ENCODE measurements at places on chromosomes 6 and 20.

- DNase-seq: no peak
Measured at GRCh38 chr6:143374014-143374413, 76.5 kb downstream of the ADAT2 start.

GRCh38 chr6:138287144-138287955 lies 69.1 kb upstream of the PBOV1 start:
- DNase-seq: no peak

DNA sequence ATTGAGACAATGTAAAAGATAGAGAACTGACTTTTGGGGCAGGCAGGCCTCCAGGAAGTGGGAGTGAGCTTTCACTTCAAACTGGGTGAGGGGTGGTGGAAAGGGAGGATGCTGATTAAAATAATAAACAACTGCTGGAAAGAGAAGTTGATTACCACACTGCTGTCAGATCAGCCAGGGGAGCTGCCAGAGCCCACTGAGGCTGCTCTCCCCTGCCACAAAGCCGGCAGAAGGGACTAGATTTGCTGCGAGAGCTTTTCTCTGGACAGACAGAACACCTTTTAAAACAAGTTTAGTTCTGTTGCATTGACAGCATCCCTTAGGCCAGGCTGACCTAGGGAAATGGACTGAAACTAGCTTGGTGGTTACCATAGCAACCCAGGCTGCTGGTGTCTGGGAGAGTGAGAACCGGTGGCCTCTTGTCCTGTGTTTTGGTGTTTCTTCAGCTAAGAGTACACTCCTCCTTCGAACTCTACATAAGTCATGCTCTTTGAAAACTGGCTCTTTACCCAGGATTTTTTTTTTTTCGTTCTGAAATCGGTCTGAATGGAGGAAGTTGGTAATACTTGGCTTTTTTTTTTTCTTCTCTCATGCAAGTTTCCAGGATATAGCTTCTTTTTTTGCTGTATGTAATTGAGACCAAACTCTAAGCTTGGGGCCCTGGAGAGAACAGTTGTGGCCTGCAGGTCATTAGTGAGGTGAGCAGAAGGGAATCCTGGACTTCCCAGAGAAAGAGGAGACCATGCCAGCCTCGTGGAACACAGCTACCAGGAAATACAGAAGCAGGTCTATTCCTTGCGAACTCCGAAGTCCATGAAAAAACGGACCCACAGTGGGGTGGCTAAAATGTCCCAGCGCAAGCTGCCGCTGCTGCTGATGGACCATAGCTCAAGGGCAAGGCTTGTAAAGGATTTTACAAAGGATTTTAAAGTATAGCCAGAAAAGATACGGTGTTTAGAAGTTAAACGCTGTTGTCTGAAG lies 374.4 kb downstream of the UTRN start:
- DNase-seq: no peak

DNA sequence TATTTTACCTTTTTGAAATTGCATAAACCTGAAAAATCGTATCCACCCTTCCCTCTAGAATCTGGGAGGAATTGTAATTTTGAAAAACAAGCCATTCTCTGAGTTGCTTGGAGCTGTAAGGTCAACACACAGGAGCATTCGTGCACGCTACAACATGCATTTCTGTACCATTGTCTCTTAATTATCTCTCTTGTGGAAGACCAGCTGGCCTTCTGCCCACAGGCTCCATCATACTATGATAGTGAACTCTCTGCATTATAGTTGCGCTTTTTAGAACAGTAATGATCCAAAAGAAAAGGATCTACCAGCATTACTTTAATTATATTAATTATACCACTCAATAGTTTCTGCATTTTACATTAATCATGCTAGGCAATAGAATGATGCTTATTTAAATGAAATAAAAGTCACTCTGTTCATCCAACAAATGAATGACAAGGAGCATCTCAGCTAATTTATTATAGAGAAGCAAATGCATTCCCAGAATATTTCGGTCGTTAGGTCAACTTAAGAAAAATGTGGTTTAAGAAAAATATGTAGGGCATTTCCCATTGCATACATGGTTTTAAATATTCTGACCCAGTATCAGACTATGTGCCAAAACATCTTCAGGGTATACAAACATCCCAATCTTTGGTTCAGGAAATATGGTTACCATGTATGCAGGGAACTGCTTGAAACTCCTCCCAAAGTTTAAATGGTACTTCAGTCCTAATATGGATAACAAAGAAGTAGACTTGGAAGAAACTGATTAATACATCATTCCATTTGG lies 263.5 kb downstream of the TFAP2A start:
- no peak for DNase-seq

DNA sequence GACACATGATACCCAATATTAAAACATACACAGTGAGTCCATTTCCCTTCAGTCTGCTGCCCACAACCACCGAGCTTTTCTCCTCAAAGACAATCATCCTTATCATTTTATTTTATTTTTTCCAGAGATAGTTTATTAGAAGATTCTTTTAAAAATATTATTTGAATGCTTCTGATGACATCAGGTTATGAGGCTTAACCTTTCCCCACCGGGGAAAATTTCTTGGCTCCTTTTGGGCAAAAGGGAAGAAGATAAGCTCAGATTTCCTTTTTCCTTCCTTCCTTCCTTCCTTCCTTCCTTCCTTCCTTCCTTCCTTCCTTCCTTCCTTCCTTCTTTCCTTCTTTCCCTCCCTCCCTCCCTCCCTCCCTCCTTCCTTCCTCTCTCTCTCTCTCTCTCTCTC lies 149.5 kb upstream of the CITED2 start:
- DNase-seq: no peak

- DNase-seq: no peak
Measured at GRCh38 chr20:63165356-63166192, 50.4 kb downstream of the YTHDF1 start.

DNA sequence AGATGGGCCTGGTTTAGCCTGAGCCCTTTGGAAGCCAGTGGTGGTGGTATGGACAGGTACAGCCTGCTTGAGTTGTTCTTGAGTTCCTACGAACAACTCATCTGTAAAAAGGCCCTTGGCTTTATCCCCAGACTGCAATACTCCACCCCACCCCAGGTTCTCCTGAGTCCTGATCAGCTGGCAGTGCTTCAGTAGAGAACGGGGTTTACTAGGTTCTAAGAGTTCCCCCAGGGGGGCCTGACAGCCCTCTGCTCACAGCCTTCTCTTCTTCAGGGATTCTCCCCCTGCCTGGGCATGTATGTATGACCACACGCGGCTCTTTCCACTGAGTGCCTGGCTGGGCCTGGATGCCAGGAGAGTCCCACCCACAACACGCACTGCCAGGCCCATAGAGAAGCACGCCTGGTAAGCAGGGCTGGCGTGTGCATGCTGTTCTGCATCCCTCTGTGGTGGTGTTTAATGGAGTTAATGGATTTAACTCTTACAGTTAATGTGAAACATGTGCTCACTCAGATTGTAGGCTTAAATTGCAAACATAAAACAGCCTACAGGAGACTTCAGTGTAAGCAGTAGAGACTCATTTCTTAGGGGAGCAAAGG lies 44.3 kb upstream of the SLC4A11 start:
- no peak for DNase-seq

DNA sequence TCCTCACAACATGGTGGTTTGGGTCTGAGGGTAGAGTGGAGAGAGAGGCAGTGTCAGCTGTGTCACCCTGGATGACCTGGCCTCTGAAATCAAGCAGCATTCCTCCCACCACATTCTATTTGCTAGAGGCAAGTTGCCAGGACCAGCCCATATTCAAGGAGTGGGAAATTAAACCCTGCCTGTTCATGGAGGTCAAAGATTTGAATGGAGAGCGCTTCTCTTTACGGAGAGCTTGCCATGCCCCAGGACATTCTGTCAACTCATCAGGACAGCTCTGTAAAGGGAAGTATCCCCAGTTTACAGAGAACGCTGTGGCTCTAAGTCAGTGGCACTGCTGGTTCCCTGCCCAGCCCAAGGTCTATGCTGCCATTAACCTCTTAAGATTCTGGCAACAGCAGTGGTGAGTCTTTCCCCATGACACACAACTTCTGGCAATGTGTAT lies 90.0 kb upstream of the INSM1 start:
- DNase-seq: no peak

DNA sequence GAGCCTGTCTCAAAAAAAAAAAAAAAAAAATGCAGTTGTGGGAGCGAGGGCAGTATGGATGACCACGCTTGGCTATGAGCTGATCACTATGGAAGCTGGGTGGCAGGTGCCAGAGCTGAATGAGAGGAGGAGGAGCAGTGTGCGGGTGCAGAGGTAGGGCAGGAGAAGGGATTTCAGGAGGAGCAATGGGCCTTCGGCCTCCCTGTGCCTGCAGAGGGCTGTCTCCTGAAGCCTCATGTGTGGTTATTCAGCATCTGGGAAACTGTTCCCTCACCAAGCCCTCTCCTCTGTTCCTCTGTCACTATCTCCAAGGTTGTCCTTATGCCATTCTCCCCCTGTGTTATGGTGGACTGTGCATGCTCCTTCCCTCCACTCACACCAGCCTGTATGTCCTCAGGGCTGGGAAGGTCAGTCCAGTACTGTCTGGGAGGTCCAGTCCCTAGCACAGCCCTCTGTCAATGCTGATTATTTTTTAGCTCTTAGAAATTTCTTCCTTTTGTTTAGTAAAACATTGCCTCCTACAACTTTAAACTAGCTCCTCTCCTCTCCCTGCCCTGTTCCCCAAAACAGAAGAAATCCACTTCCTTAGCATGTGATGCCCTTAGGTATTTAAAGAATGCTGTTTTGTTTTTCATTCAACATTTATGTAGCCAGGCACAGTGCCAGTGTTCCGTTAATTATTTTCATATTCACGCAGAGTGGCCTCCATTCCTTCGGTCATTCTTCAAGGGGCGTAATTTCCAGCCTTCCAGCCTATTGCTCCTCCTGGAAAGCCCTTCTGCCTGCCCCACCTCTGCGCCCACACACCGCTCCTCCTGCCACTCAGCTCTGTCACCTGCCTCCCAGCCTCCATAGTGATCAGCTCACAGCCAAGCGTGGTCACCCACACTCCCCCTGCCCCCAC lies 48.9 kb downstream of the CNBD2 start:
- no peak for DNase-seq

DNA sequence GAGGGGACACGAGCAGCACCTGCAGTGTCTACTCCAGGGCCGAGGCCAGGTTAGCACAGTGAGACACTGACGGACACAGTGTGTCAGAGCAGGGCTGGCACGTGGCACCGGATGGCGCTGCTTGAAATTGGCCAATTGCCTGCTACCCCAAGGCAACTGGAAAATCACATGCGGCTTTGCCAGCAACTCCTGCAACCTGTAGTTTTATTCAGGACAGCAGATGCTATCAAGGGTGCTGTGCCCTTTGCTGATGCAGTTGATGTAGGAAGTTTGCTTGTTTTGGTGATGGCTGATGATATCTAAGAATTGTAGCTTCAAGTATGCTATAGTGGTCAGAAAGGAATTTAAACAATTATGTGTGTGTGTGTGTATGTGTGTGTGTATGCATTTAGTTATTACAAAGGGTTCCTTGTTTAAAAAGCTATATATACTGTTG lies 25.9 kb downstream of the RIN2 start:
- DNase-seq: no peak

DNA sequence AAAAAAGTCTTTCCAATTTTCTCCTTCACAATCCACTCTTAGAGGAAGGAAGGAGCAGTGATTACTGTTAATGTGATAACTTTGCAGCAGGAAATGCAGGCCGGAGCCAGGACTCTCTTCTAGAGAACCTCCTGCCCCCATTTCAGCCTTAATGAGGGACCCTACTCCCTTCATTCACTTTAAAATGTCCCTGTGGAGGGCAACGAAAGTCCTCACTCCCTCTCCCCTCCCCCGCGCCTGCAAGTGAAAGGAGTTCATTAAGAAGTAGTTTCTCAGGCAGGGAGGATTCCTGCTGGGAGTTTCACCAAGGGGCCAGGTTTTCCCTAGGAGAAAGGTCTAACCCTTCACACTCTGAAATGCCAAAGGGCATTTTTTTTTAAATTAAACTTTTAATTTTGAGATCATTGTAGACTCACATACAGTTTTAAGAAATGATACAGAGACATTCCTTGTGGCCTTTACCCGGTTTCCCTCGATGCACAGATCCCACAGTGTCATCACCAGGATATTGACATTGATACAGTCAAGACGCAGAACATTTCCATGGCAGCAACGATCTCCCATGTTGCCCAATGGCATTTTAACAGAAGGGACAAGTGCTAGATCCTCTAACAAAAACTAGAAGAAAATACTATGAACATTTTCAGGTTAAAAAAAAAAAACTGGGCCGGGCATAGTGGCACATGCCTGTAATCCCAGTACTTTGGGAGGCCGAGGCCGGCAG lies 6.8 kb upstream of the COMMD7 start:
- no peak for DNase-seq

- DNase-seq: no peak
Measured at GRCh38 chr6:8382434-8382833, 52.9 kb downstream of the SLC35B3 start.

- no peak for DNase-seq
Measured at GRCh38 chr6:166435574-166435973, 52.8 kb upstream of the MPC1 start.

DNA sequence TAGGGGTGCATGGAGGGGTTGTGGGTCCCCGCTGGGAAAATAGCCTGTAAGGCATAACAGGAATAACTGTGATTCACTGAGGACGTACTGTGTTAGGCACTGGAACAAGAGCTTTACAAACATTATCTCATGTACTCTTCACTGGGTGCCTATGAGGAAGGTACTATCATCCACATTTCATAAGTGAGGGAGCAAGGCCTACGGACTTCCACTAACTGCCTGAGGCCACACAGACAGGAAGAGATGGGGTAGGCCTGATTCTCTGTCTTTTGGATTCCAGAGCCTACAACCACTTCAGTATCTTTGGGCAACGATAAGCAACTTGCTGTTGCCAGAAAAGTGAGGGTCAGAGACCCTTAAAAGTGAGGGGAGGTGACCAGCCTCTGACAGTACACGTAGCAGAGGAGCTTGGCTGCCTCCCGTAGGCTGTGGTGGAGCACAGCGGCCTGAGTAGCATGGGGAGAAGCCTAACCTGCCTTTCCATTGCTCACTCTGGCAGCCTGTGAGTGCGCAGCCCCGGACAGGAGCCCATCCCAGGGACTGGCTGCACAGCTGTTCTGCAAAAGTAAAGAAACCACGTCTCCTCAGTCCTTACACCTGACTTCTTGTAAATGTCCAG lies 30.4 kb downstream of the PSMB1 start:
- no peak for DNase-seq

GRCh38 chr6:10901770-10902169 lies 14.9 kb downstream of the SYCP2L start:
- peak; percentile 26 for DNase-seq

DNA sequence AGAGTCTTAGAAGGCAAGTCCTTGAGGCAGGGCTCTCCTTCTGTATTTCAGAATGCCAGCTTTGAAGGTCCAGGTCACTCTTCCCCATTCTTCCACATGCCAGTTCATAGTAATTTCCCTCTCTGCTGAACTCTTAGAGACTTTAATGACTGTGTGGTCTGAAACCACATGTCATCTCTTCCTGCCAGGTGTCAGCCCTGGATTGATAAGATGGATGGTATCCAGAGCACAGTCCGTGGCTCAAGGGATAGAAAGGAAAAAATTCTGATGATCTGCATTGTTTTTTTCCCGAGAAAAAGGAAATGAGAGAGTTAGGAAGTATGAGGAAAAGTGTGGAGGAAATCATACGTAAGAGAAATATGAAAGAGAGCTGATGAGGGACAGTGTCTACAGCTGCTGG lies 250.9 kb downstream of the TPBG start:
- no peak for DNase-seq
